Spleen (tissue), 13 donors: ENCODE measurements at places on chromosomes 11 and 22. TPM values are rescaled to one million over a fixed set of nuclear protein-coding genes. Genes with fewer than 3 reads are reported as not detected.

The SMCO4 gene
- 21.8 TPM for polyA plus RNA-seq

The SLC29A2 gene
- polyA plus RNA-seq, result 7.4 TPM

GRCh38 chr22:23438216-23438615, 141.9 kb downstream of the IGLL1 start:
- no peaks in the 10 kb centered on the region for H3K36me3 ChIP-seq
- no peaks in the 10 kb centered on the region for H3K27me3 ChIP-seq
- peaks cover 5% of the 10 kb centered on the region for H3K4me1 ChIP-seq
- H3K4me3 ChIP-seq, result no peak overlapping the region

- H3K27ac ChIP-seq, result no peak overlapping the region
- H3K27me3 ChIP-seq, result no peaks in the 10 kb centered on the region
- no peak for DNase-seq
- no peaks in the 10 kb centered on the region for H3K4me1 ChIP-seq
These were observed 91.5 kb downstream of the CELSR1 start for GRCh38 chr22:46445771-46446420.

The PGA5 gene
- polyA plus RNA-seq, result 0.46 TPM

The B3GAT3 gene
- polyA plus RNA-seq, result 41.9 TPM

- H3K27ac ChIP-seq, result no peak overlapping the region
- H3K27me3 ChIP-seq, result peaks cover 16% of the 10 kb centered on the region
- H3K4me1 ChIP-seq, result no peaks in the 10 kb centered on the region
- peak; percentile 62 for DNase-seq
These were observed 40.3 kb downstream of the ALX4 start for GRCh38 chr11:44269369-44270351.

- no peaks in the 10 kb centered on the region for H3K27me3 ChIP-seq
- H3K36me3 ChIP-seq, result no peaks in the 10 kb centered on the region
- no peak overlapping the region for H3K27ac ChIP-seq
- peaks cover 7% of the 10 kb centered on the region for H3K4me1 ChIP-seq
These were observed 5.3 kb upstream of the GNAZ start for GRCh38 chr22:23065069-23065451.

GRCh38 chr22:50738649-50739227, 734 bp downstream of the ACR start:
- no peaks in the 10 kb centered on the region for H3K27me3 ChIP-seq
- no peaks in the 10 kb centered on the region for H3K36me3 ChIP-seq
- no peaks in the 10 kb centered on the region for H3K4me1 ChIP-seq
- H3K27ac ChIP-seq, result no peak overlapping the region

GRCh38 chr22:40419718-40420117, 49.3 kb downstream of the SGSM3 start:
- H3K27me3 ChIP-seq, result no peaks in the 10 kb centered on the region
- peaks cover 42% of the 10 kb centered on the region for H3K4me1 ChIP-seq
- peaks cover 100% of the 10 kb centered on the region for H3K36me3 ChIP-seq
- peak; percentile 62 for DNase-seq

The OR52E8 gene
- polyA plus RNA-seq, result not detected

GRCh38 chr22:43153899-43154298, 2.5 kb downstream of the TSPO start:
- H3K27ac ChIP-seq, result no peak overlapping the region
- H3K4me1 ChIP-seq, result peaks cover 21% of the 10 kb centered on the region
- H3K36me3 ChIP-seq, result peaks cover 21% of the 10 kb centered on the region
- H3K4me3 ChIP-seq, result peak overlapping the region; percentile 32
- no peaks in the 10 kb centered on the region for H3K27me3 ChIP-seq
- no peak for DNase-seq

DNA sequence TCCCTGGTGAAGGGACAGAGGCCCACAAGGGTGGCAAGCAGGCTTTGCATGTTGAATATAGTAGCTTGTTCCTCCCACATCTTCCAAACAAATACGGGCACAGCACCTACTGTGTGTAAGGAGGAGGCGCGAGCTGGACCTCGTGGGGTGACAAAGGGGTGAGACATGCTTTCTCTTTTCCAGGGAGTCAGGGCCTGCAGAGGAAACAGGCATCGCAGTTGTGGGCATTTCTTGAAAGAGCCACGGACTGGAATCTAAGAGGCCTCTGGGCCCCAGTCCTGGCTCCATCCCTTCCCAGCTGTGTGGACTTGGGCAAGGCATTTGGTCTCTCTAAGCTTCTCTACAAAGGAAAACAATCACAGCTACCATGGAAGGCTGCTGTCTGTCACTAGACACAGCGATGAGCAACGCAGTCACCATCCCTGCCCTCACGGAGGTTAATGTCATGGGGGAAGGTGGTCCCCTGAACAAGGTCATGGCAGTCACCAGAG, 13.0 kb upstream of the CDC42EP1 start:
- H3K4me3 ChIP-seq, result no peak overlapping the region
- peak overlapping the region; percentile 15 for H3K27ac ChIP-seq
- H3K27me3 ChIP-seq, result no peaks in the 10 kb centered on the region

- no peaks in the 10 kb centered on the region for H3K27me3 ChIP-seq
- no peak overlapping the region for H3K4me3 ChIP-seq
- peaks cover 52% of the 10 kb centered on the region for H3K4me1 ChIP-seq
- DNase-seq, result peak; percentile 75
- peaks cover 71% of the 10 kb centered on the region for H3K36me3 ChIP-seq
These were observed 2.9 kb downstream of the SF3B2 start for GRCh38 chr11:66055021-66055420.
